NCI-H2107 (cell line): ENCODE measurements at places on chromosomes 2 and 18.

DNA sequence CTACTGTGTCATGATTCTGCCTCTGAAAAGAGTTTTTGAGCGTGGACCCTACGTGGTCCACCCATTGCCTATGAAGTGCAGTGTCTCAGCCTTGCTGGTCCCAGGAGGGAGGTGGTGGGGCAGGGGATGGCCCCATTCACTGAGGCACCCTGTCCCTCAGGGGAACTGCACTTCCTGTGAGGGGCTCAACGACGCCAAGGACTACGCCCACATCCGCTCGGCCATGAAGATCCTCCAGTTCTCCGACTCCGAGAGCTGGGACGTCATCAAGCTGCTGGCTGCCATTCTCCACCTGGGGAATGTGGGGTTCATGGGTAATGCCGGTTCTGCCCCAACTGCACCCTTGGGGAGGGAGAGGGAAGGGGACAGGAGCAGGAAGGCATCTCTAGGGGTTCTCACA lies 42.5 kb downstream of the MYO7B start:
- no peak for DNase-seq

DNA sequence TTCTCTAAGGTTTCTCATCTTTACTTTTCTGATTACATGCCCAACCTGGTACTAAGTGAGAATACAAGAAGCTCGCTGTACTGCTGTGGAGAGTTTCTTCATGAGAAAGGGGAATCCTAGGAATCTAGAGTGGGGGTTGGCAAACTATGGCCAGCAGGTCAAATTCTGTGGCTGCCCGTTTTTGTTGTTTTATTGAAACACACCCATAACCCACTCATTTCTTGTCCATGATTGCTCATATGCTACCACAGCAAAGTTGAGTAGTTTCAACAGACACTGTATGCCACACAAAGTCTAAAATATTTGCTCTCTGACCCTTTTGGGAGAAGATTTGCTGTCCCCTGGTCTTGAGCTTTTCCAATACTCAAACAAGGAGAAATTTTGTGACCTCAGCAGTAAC lies 58.8 kb downstream of the C2orf74 start:
- DNase-seq = no peak

- no peak for DNase-seq
Observed at GRCh38 chr18:64379662-64380061, 230.8 kb upstream of the LINC00305 start.

- no peak for DNase-seq
Observed at GRCh38 chr2:45323344-45323743, 287.7 kb downstream of the SRBD1 start.

- no peak for DNase-seq
Observed at GRCh38 chr2:62956651-62957050, 94.0 kb upstream of the OTX1 start.

GRCh38 chr18:74282755-74283554 lies 8.8 kb downstream of the CYB5A start:
- DNase-seq = no peak

- DNase-seq = no peak
Observed at GRCh38 chr18:75143851-75144250, 65.1 kb downstream of the PTGR3 start.

GRCh38 chr2:216632346-216632951 lies 771 bp upstream of the IGFBP2 start:
- no peak for DNase-seq

DNA sequence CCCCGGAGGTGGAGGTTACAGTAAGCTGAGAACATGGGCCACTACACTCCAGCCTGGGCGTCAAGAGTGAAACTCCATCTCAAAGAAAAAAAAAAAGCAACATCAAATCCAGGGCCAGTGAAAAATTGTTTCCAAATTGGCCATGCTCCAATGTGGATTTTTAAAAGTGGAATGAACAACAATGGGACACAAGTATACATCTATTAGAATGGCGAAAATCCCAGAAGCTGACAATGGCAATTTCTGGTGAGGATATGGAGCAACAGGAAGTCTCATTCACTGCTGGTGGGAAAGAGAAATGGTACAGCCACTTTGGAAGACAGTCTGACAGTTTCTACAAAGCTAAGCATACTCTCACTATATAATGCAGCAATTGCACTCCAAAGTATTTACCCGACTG lies 161.4 kb downstream of the UXS1 start:
- DNase-seq = no peak

- no peak for DNase-seq
Observed at GRCh38 chr18:10896851-10897250, 252.5 kb downstream of the PIEZO2 start.
